Body of pancreas (tissue), 4 donors: ENCODE measurements at places on chromosomes 3 and 15. TPM values are rescaled to one million over a fixed set of nuclear protein-coding genes. Genes with fewer than 3 reads are reported as not detected.

Gene ITIH1
- not detected for total RNA-seq

DNA sequence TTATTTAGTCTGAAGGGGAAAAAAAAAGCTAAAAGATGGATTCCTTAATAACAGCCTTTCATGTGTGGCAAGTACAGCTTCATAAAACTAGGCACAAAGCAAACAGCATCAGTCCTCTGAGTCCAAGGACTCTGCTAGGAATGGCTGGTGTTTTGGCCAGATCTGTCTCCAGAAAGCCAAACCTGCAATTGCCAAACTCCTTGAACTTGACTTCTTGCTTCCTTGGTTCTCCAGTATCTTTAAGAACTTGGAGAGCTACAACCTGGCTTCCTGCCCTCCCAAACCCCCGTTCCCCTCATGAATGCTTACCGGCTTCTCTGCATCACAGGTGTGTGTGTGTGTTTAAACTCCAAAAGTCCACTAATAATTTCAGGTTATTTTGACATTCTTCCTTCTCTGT lies 1.6 kb upstream of the PLOD2 start:
- peaks cover 55% of the 10 kb centered on the region for H3K4me1 ChIP-seq
- DNase-seq = peak; percentile 22
- H3K27me3 ChIP-seq = no peaks in the 10 kb centered on the region
- H3K36me3 ChIP-seq = no peaks in the 10 kb centered on the region

- H3K36me3 ChIP-seq = no peaks in the 10 kb centered on the region
- no peak for DNase-seq
- H3K4me3 ChIP-seq = no peak overlapping the region
- H3K27me3 ChIP-seq = no peaks in the 10 kb centered on the region
Observed at GRCh38 chr3:13465236-13465873, 14.8 kb upstream of the HDAC11 start.

Gene LRRIQ4
- total RNA-seq = not detected
